ENCODE measurements at places on chromosomes 6 and 20.

DNA sequence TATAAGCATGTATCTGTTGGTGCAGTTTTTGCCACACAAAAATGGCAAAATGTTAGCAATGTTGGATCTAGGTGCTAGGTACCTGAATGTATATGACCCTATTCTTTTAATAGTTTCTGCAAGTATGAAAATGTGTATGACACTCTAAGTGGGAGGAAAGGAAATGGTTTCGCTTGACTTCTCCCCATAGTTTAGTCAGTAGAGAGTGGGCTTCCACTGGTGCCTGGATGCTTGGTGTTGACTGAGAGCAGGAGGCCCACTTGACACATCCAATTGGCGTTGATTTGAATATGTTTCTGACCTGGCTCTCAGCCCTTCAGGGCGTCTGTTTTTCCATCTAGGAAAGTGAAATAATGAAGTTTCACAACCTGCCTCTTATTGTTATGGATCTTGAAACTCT lies 41.8 kb upstream of the GABRR1 start:
- no peak for DNase-seq

DNA sequence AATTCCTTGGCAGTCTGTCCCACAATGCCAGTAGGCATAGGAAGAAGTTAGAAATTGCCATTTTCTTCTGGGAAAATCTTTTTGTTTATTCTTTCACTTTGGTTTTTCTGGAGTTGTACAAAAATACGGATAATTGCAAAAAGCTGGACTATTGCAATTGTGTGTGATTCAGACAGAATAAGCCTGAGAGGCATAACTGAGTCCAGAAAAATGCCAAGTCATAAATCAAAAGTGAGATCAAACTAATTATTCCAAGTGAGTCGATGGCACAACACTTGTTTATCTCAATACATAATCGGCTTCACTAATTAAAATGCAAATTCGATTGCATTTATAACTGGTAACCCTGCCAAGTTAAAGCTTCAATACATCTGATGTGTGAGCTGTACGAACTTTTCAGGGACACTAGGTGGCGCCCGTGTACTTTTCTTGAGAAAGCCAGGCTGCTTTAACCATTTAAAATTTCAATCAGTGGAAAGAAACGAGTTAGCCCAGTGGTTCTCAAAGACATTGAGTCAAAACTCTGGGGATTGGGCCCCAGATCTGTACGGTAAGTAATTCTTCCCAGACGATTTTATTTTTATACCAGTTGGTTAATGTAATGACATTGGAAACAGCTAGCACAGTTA lies 102.6 kb downstream of the LAMP5 start:
- DNase-seq = peak; percentile 25

DNA sequence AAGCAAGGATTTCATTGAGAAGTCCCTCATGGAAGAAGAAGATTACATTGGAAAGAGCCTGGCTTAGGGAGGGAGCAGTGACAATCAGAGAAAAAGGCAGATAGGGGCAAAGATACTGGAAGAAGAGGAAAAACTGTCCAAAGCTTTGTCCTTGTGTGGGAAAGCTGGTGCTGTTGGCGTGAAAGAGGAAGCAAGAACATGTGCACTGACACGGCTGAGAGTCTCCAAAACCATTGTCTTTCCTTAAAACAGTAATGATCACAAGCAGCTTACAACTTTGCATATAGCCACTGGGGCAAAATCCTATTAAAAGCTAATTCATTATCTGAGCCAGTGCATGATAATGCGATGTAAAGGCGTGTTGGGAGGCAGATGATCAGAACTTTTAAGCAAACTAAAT lies 85.1 kb upstream of the ESR1 start:
- DNase-seq = no peak

DNA sequence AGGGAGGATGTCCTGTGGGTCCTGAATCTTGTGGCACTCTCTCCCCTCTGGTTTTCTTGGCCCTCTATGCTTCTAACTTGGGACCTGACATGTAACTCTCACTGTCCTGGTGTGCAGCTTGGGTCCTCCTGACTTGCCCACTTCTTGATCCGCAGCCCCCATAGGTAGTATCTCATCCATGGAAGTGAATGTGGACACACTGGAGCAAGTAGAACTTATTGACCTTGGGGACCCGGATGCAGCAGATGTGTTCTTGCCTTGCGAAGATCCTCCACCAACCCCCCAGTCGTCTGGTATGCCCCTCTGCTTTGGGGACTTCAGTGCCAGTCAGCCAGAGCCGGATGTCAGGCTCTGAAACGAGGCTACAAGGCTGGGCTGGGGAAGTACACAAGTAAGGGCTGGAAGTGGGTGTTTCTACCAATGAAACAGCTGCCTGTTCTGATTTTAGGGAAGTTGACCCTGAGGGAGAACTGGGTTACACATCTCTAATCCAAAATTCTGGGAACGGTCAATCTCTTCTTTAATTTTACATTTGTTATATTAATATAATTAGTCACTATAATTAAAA lies 641 bp downstream of the DBNDD2 start:
- DNase-seq = no peak

DNA sequence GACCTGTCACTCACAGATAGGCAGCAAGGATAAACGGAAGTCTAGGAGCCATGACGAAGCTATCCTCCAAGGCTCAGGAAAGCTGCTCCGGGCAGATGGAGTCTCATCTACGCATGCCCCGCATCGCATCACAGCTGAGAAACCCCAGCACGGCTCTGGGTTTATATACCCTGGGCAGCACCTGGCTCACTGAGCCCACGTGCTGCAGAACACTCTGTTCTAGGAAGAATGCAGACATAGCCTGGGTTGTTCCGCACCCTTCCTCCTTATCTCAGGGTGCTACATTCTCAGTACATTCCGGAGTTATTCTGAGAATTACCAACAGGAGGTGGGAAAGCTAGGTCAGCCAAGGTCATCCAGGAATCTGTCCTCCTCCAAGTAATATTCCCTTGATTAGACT lies 260.4 kb downstream of the CBLN4 start:
- DNase-seq = no peak

GRCh38 chr20:2455771-2456497 lies 14.7 kb downstream of the SNRPB start:
- no peak for DNase-seq

- DNase-seq = no peak
These were observed 29.0 kb upstream of the MANEA start for GRCh38 chr6:95548188-95548786.

DNA sequence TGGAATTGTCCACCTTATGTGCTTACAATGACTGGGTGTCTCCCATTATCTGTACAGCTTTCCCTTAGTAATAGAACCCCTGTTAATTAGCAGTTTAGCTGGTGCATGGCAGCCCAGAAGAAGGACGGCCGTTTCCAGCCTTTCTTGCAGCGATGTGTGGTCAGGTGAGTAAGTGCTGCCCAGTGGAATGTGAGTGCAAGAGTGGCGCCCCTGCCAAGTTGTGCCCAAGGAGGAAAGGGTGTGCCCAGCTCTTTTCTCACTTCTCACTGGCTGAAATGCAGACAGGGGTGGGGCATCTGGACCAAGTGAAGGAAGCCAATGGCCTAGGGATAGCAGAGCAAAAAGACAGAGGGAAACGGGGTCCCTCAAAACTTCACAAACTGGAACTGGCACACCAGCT lies 296.8 kb downstream of the PREX1 start:
- no peak for DNase-seq

GRCh38 chr6:138105446-138105845 lies 1.8 kb downstream of the PERP start:
- no peak for DNase-seq

DNA sequence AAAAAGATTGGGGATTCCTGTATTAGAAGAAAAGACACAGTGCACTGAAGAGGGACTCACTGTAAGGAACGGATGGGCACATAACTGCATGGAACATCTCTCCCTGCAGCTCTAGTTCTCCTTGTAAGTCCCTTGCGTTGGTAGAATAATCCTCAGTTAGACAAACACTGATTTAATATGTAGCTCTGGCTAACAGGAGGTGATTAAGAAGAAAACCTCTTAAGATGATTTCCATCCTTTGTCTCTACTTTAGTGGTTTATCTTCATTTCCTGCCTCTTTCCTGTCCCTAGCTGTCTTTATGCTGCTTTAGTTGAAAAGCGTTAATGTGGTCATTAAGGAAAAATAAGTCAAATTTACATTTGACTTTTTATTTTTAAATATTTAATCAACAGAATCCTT lies 86.6 kb downstream of the SLC16A10 start:
- no peak for DNase-seq

DNA sequence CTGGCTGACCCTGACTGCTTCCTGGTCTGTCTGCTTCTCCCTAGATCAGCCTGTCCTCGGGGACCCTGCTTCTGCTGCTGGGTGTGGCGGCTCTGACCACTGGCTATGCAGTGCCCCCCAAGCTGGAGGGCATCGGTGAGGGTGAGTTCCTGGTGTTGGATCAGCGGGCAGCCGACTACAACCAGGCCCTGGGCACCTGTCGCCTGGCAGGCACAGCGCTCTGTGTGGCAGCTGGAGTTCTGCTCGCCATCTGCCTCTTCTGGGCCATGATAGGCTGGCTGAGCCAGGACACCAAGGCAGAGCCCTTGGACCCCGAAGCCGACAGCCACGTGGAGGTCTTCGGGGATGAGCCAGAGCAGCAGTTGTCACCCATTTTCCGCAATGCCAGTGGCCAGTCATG lies 6.3 kb downstream of the NRSN2 start:
- no peak for DNase-seq

Data from T-helper 17 cell (primary cell).